ENCODE measurements at places on chromosomes 1 and 21.

DNA sequence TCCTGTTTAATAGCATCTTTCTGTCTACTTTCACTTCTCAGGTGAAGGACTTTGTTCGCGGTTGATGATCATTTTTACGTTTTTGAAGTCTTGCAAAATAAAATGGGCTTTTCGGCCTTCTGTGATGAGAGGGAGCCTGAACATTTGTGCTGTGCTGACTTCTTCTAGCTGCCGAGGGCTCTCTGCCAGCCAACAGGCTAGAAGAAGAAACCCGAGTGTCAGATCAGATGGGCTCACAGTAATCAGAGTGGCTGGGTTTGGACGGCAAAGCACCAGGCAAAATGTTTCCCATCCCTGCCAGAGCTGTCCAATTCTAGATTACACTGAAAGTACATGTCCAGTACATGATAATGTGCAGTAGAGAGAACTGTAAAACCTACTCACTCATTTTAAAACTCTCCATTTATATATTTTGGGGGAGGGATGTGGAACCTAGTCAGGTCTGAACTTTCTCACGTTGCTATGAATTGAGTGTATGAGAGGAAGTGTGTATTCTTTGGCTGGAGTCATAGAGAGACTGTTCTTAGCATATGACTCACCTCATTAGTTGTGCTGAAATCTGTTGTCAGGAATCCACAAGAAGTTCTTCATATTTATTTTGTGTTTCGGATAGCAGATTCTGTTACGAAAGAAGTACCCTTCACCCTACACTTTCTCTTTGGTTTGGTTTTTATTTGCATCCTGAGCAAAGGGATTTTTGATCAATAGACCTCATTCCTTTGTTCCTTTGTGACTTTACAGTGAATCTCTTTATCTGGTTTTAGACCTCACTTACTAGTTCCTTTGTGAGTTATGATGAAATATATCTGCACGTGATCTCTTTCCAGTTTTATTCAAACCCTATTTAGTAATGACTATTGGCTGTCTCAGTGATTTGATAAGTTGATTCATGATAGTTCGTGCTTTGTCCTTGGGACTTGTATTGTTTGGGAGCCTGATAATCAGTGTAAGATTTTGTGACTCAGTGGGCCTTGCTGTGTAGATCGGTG, 4.8 kb downstream of the ATP1A1 start:
- no peak for DNase-seq

DNA sequence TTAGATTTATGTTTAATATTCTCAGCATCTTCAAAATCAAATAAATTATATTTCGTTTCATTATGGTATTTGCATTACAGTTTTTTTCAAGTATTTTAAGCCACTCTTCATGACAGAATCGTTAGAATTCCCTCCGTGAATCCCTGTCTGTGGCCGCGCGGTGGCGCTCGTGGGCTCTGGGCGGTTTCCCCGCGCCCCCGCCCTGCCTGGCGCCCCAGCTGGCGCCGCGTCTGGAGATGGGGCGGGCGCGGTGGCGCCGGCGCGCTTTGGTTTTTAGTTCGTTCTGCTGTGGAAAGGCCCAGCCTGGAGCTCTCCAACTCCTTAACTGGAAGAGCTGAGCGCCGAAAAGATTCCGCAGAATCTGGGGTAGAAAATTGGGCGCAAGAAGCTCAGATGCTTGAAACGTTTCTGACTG, 25.7 kb downstream of the PRMT2 start:
- no peak for DNase-seq

DNA sequence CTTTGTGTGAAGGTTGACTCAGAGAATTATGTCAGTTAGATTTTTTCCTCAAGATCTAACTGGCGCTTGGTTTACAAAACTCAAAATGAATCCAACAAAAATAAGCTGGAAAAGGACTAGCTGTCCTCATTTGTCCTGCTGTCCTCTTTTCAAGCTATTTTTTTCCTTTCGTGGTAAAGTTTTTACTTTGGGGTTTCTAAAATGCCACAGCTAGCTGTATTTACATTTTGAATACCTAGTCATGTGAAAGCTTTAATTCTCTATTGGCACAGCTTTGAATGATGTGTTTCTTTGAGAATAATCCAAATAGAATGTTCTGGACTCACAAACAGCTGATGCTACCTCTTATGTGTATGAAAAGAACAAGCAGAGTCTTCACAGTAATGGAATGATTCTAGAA, 673.6 kb upstream of the NR5A2 start:
- DNase-seq, result no peak

GRCh38 chr1:243572940-243573339, 277.1 kb downstream of the AKT3 start:
- no peak for DNase-seq

DNA sequence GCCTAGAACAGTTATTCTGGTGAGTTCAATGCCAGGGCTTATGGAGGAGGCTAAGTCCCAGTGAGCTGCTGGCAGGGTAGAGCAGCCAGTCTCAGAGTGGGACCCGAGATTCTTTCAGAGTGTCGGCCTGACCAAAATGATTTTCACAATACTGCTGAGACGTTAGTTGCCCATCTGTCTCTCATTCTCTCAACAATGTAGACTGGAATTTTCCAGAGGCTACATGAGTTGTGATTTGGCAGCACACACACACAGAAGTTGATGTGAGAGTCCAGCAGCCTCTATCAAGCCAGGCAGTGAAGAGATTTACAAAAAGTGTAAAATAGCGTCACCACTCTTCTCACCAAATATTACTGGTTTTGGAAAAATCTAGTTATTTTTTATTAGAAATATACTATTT, 21.7 kb downstream of the CACNA1S start:
- DNase-seq, result no peak

GRCh38 chr1:180609643-180610555, 21.9 kb upstream of the XPR1 start:
- DNase-seq, result no peak

DNA sequence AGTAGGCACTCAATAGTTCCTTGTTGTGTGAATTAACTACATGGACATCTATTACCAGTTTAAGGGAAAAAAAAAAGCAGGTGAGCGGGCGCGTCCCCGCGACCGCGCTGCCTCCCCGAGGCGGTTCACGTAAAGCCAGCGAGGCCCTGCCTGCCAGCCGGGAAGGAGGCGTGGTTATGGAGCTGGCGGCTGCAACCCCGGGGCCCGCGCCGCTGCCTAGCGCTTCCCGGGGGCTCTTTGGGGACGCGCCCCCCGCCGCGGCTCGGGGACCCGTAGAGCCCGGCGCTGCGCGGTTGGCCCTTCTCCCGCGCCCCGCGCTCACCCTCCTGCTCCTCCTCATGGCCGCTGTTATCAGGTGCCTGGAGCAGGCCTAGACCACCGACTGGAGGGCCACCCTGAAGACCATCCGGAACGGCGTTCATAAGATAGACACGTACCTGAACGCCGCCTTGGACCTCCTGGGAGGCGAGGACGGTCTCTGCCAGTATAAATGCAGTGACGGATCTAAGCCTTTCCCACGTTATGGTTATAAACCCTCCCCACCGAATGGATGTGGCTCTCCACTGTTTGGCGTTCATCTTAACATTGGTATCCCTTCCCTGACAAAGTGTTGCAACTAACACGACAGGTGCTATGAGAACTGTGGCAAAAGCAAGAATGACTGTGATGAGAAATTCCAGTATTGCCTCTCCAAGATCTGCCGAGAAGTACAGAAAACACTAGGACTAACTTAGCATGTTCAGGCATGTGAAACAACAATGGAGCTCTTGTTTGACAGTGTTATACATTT, 2.6 kb upstream of the CC2D1B start:
- DNase-seq, result no peak

DNA sequence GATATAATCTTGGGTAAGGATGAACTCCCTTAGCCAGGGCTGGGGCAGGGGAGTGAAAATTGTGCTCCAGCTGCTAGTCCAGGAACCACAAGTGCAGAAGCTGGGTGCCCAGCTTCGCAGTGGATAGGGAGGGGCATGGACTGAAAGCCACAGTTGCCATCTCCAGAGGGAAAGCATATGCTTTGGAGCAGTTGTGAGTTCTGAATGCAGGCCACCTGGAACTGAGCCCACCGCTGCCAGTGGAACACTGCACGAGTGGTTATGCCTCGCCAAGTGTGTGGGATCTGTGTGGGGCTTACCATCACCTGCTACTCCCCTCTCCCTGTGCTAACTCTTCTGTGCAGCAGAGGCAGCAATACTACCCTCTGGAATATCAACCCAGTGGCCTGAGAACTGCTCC, 158.4 kb upstream of the DPT start:
- DNase-seq, result no peak

- no peak for DNase-seq
Measured at GRCh38 chr1:231442735-231443134, 20.6 kb upstream of the EGLN1 start.

- no peak for DNase-seq
Measured at GRCh38 chr1:77388661-77389060, 106.8 kb downstream of the AK5 start.

DNA sequence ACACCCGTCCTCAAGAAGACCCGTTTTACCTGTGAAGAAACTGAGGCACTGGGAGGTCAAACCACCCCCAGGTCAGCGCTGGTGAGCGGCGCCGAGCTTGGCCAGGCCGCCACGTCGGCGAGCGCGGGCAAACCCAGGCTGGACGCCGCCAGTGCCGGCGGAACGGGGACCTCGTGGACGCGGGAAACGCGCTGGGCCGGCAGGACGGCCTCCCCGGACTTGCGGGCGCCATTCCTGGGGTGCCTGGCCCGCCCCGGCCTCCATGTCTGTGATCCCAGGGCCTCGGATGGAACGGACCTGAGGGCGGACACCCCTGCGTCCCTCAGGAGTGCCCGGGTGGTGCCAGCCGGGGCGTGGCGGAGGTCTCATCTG, 764 bp upstream of the SUMO3 start:
- DNase-seq, result no peak

DNA sequence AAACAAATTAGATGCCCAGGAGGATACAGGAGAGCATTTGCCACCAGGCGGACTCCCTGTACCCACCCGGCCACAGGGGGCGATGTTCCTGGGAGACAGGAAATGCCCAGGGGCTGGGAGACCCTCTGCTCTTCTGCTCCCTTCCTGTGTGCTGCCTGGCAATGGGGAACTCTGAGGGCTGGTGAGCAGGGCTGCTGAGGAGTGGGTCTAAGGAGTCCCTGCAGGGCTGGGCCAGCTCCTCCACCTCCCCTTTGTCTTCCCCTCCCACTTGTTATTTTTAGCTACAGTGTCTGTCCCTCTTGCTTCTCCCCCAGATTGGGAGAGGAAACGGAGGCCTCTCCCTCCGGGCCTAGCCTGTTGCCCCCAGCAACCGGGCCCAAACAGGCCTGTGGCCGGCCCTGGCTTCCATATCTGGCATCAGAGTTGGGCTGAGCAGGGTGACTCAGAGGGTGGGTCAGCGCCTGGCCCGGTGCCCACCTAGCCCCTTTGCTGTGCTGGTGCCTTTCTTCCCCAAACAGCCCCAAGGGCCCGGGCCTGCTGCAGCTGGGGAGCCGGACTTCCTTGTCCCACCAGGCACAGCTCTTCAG, 11.6 kb downstream of the LMNA start:
- DNase-seq, result no peak

- DNase-seq, result no peak
Measured at GRCh38 chr1:183783342-183783741, 21.6 kb upstream of the RGL1 start.

DNA sequence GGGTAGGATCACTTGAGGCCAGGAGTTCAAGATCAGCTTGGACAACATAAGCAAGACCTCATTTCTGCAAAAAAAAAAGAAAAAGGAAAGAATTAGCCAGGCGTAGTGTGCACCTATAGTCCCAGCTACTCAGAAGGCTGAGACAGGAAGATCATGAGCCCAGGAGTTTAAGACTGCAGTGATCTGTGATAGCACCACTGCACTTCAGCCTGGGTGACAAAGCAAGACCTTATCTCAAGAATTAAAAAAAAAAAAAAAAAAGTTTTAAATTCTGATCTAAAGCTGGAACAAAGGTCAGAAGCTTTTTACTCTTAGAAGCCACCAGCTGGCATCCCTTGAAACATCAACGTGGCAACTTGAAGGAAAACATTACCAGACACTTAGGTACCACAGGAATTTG, 45.3 kb downstream of the HENMT1 start:
- DNase-seq, result no peak

DNA sequence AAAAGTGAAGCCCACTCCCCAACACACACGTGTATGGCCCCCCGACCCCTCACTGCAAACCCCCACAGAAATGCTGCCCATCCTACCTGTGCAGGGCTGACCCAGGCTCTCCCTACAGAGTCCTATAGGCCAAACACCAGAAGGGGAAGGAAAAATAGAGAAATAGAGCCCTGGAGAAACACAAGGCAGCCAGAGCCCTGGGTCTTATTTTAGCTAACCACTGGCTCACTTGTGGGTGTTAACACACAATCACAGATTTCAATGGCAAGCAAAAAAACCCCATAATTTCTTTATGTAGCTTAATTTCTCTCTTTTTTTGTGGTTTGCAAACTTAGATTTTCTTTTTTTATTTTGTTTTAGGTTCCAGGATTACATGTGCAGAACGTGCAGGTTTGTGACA, 989 bp upstream of the PIGR start:
- no peak for DNase-seq

DNA sequence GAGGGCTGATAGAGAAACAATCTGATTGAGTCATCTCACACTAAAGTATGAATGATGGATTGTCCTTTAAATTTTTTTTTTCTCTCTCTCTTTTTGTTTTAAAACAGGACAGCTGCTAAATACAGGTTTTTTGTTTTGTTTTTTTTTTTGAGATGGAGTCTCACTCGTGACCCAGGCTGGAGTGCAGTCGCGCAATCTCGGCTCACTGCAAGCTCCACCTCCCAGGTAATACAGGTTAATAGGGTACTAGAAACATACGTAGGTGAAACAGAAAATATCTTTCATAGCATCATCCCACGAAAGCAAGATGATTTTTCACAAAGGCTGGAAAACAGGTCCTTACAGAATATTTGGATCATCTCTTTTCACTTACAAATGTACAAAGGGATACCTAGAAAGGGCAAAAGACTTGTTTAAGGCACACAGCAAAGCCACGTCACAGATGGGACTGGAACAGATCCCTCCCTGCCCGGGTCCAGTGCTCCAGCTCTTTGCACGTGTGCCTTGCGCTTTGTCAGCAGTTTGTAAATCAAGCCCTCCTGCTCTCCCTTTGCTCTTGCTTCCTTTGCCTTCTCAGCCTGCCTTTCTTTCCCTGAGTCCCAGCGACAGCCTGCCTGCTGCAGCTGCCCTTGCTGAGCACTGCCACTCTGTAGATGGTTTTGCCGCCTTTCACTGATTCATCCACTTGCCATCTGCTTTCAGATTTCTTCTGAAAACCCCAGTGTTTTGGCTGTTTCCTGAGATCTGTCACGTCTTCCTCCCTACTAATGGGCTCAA, 171.3 kb upstream of the BEND5 start:
- no peak for DNase-seq

- DNase-seq, result no peak
Measured at GRCh38 chr1:147919896-147920295, 8.3 kb upstream of the GPR89B start.

GRCh38 chr1:212364985-212365384, 49.7 kb downstream of the PACC1 start:
- no peak for DNase-seq

DNA sequence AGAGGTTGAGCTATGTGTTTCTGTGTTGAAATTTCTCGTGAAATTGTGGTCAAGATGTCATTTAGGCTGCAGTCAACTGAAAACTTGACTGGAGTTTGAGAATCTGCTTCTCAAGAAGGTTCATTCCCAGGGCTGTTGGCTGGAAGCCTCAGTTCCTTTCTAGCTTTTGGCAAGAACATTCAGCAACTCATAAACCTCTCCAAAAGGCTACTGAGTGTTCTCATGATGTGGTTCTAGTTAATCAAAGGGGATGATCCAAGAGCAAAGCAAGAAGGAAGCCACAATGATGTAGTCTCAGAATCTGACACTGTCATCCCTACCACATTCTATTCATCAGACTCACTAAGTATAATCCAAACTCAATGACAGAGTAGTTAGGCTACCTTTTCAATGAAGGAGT, 66.6 kb downstream of the SPATA6 start:
- no peak for DNase-seq

- no peak for DNase-seq
Measured at GRCh38 chr1:168767894-168768584, 39.0 kb upstream of the DPT start.
